Inflammatory macrophage treated with lipopolysaccharide for 1 hour (primary cell): ENCODE measurements at places on chromosomes 2 and 18.

GRCh38 chr2:176668912-176669311, 399.7 kb downstream of the MTX2 start:
- DNase-seq = no peak

- DNase-seq = peak; percentile 59
These were observed 70.8 kb upstream of the NOSTRIN start for GRCh38 chr2:168731616-168732015.

- DNase-seq = no peak
These were observed 80.2 kb downstream of the SLC8A1 start for GRCh38 chr2:40371525-40372282.

DNA sequence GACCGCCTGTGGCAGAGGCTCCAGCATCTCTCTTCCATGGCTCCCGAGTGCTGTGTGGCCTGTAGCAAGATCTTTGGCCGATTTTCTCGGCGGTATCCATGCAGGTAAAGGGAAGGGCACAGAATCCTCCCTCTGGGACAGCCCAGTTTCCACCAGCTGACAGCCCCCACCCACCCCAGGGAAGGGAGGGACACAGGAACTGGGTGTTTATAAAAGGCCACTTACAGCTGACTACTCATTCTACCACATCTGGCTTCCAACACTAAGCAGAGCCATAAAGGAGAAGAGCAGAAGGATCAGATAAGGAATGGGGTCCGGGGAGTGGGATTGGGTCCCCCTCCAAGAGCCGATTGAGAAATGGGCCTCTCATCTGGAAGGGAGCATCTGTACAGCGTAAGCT, 20.2 kb downstream of the RUFY4 start:
- no peak for DNase-seq

DNA sequence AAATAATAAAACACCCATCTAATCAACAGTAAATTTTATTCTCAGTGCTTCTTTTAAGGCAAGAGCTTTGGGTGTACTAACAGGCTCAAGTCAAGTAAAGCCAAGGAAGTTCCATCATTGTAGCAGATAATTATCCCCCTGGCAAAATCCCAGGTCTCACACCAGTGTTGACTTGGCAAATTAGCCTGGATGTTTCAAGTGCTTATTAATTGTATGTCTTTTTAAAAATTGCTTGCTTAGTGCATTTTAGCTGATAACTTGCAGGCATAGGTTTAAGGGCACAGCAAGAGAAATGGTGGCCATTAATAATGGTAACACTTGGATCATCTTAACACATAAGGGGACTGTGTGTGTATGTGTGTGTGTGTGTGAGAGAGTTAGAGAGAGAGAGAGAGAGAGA, 42.0 kb upstream of the FMNL2 start:
- DNase-seq = no peak

GRCh38 chr2:86786001-86786536, 4.6 kb downstream of the CD8A start:
- DNase-seq = no peak

DNA sequence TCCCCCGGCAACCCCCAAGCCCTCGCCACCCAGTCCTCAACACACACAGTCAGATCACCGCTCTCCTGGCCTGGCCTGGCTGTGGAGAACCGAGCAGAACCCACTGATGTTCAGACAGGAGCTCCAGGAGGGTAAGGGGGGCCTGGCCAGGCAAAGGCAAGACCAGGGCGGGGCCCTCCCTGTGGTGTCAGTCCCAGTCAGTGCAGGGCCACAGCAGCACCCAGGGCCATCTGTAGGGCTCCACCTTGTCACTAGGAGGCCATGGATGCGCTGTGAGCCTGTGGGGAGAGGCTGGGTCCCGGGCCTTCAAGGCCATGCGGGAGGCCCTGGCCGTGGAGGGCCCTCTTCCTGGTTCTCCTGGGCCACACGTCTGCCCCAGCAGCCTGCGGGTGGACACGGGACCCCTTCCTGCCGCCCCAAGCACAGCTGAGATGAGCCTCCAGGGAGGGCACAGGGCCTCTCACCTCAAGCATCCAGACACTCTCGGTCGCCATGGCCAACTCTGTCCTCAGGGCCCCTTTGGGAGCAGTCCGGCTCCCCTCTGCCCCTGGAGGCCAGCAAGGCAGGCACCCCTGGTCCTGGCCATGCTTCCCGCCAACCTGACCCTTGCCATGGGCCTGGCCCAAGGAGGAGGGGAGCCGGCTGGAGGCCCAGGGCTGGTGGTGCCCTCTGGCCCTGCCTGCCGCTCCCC, 2.0 kb downstream of the ANO7 start:
- DNase-seq = no peak

- no peak for DNase-seq
These were observed 140.2 kb downstream of the TGIF1 start for GRCh38 chr18:3590096-3590630.

DNA sequence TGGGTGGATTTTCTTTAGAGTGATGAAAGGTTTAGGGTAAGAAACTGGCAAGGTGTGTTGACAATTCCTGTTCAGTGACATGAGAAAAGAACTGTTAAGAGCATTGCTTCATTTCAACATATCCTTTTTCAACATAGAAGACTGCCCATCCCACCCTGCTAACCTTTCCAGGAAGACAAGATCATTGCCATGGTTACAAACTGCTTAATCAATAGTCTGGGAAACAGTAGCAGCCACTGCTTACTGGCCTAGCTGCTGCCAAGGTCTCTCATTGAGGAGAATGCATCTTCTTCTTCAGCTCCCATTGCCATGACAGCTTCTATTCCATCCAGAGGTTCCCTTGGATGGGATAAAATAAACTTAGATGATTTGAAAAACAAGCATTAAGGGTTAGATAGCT, 212.1 kb downstream of the LRRTM1 start:
- no peak for DNase-seq

GRCh38 chr18:70384181-70384790, 95.4 kb downstream of the SOCS6 start:
- DNase-seq = no peak

GRCh38 chr2:182867426-182868053, 1.1 kb upstream of the FRZB start:
- no peak for DNase-seq

DNA sequence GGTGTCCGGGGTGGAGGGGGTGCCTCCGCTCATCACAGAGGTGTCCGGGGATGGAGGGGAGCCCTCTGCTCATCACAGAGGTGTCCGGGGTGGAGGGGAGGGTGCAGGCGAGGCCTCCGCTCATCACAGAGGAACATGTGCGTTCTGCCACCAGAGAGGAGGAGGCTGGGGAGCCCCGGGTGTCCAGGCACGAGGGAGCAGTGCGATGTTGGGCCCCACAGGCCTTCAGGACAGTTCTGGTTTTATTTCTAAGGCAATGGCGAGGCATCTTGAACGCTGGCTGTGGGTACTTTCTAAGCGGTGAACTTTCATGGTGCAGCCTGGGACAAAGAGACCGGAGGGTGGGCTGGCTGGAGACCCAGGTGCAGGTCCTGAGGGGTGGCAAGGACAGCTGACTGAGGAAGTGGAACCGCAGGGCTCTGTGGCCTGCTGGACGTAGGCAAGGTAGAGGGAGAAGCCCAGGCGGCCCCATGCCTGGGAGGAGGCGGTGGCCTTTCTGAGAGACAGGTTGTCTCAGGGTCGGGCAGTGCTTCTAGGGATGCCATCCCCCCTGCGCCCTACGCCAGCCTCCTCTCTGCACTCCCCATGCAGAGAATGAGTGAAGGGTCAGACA, 196.6 kb upstream of the SALL3 start:
- no peak for DNase-seq

DNA sequence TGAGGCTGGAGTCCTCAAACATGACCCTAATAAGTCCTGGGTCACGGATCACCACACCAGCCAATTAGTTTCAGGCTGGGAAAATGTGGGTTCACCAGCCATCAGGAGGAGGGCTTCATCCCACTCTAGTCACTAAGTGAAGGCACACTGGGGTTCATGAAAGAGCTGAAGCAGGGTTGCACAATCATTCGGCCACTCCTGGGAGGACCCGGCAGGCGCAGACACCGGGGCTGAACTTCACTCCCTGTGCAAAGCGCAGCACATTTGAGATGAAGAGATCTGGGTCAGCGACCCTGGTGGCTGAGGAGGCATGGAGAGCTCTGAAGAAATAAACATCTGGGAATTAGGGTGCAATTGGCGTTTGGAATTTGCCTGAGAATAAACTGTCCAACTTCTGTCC, 684.4 kb upstream of the SALL3 start:
- DNase-seq = no peak

DNA sequence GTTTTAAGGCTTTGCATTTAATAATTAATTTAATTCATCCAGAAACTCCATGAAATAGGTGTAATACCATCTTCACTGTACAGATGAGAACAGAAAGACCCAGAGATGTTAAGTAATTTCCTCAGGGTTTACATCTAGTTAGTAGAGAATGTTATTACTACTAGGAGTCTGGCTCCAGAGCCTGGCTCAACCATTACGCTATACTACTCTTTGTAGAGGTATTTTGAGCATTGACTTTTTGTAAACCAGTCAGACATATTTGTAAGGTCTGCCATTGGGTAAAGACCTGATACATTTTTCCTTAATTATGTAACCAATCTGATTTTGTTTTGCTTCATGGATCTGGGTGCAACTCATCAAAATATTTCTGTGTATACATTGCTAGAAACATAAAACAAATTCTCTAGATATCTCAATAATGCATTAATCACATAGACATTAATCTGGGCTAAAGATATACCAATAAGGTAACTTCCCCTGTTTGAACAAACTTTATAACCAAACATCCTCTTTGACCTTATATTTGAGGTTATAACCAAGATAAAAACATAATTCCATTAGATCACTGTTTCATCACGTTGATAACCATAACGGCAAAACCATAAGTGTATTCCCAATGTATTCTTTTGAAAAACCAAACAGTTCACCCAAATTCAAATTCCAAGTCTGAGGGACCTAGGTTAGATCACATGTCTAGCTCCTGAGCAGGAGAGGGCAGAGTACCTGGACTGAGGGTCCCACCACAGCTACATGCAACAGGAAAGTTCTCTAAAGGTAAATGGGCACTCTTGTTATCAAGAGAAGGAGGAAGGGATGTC, 135.0 kb downstream of the IKZF2 start:
- DNase-seq = no peak

- DNase-seq = no peak
These were observed 733.7 kb upstream of the POU3F3 start for GRCh38 chr2:104120171-104120570.

- DNase-seq = no peak
These were observed 21.9 kb upstream of the ICOS start for GRCh38 chr2:203914546-203915182.

GRCh38 chr2:134718023-134718816, 580 bp downstream of the TMEM163 start:
- peak; percentile 43 for DNase-seq

- DNase-seq = no peak
These were observed 14.8 kb upstream of the PARD3B start for GRCh38 chr2:204530464-204530805.

GRCh38 chr18:36812678-36813077, 16.1 kb downstream of the TPGS2 start:
- DNase-seq = no peak

DNA sequence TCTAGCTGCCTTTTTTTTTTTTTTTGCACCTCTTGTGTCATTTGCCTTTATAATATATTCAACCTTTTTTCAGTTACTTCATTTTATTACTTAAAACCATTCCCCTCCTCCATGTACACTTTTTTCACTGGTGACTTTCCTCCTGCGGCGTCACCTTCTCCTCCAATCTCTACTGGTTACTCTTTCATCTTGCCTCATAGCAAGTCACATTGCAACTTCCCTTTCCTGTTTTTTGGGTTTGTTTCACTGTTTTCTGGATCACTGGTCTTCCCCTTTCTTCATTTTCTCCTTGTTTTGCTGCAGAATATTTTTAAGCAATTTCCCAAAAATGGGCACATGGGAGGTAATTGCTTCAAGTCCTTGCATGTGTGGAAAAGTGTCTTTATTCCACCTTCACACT, 37.7 kb upstream of the GPR155 start:
- peak; percentile 80 for DNase-seq

DNA sequence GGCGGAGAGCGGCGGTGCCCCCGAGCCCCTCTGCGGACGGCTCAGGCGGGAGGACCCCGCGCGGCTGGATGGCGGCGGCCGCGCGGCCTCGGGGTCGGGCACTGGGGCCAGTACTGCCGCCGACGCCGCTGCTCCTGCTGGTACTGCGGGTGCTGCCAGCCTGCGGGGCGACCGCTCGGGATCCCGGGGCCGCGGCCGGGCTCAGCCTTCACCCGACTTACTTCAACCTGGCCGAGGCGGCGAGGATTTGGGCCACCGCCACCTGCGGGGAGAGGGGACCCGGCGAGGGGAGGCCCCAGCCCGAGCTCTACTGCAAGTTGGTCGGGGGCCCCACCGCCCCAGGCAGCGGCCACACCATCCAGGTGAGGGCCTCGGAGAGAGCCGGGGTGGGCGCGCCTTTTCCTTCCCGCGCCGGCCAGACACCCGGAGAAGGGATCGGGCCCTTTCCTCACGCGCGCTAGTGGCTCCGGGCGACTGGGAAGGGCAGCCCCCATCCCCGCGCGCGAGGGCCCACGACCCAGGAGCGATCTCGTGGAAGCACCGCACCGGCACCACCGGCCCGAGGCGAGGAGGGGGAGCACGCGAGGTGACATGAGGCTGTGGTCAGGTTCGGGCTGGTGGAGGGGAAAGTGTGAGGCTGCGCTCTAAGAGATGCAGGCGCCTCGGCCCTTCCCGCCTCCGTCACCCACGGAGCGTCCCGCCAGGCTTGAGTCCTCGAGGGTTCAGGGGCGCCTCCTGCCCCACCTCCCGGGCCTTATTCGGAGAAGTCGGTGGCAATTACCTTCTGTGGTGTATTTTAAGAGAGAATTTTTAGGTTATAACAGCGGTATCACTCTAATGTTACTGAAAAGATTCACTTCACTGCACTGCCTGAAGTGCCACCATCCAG, 607 bp downstream of the LAMA3 start:
- no peak for DNase-seq

DNA sequence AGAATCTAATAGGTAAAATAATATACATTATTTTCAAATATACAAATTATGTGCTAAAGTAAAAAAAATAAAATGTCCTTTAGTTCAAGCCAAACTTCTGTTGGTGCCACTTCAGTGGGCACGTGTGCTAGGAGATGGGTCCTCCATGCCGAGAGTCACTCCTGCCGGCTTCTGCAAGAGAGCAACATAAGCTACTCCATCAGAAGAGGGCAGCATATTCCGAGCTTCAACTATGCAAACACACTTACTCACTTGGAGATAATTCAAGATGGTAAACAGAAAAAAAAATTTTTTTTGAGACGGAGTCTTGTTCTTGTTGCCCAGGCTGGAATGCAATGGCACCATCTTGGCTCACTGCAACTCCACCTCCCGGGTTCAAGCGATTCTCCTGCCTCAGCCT, 24.4 kb downstream of the CNOT11 start:
- DNase-seq = no peak

- no peak for DNase-seq
These were observed 28.0 kb upstream of the FAHD2A start for GRCh38 chr2:95374451-95374920.
